ENCODE measurements at places on chromosomes 2 and 18.

DNA sequence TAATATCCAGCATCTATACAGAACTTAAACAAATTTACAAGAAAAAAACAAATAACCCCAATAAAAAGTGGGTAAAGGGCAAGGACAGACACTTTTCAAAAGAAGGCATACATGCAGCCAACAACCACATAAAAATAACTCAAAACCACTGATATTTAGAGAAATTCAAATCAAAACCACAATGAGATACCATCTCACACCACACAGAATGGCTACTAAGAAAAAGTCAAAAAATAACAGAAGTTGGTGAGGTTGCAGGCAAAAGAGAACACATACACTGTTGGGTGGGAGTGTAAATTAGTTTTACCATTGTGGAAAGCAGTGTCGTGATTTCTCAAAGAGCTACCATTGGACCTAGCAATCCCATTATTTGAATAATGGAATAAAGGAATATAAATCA lies 1973.9 kb upstream of the LRRTM1 start:
- DNase-seq: no peak

GRCh38 chr2:31319406-31320175 lies 85.6 kb downstream of the EHD3 start:
- DNase-seq: no peak

DNA sequence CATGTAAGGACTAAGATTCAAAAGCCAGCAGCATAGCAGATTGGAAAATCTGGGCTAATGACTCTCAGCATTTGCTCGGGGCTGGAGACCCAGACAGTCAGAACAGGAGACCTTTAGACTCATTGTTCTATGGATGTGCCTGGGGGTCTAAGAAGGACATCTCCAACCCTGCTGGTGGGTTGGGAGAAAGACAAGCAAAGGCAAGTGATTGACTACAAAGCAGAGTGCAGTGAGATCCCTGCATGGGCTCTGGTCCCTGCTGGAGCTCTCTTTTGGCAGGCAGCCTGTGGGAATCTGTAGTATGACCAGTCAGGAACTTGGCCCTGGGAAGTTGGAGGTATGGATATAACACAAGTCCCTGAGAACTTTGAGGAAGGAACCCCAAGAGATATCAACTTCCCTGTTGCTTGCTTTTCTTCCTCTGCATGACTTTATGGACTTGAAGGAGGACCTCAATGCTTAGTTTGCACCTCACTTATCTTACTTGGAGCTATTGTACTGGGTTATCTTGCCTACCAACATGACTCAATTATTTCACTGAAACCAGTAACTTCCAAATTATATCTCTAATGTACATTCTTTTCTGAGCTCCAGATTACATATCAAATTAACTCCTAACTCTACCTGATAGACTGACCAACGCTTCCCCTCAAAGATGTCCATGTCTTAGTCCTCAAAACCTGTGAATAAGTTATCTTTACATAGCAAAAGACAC lies 236.0 kb downstream of the CYRIA start:
- no peak for DNase-seq

GRCh38 chr18:32040936-32041335 lies 22.3 kb downstream of the RNF125 start:
- no peak for DNase-seq

DNA sequence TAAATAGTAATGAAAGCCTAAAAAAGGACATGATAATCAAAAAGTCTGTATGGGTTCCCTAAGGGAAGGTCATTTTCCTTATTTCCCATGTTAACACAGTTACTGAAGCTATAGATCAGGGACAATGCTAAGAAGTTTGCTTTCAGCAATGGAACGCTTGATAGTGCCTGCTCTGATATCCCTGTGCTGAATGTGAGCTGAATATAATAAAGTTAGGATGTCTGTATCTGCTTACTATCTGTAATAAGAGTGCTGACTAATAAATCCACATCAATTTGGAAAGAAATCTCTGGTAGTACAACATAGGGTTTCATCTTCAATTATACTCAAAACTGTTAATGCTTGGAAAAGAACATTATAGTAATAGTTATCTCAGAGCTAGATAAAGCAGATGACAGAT lies 25.8 kb downstream of the TTC21B start:
- DNase-seq: no peak

DNA sequence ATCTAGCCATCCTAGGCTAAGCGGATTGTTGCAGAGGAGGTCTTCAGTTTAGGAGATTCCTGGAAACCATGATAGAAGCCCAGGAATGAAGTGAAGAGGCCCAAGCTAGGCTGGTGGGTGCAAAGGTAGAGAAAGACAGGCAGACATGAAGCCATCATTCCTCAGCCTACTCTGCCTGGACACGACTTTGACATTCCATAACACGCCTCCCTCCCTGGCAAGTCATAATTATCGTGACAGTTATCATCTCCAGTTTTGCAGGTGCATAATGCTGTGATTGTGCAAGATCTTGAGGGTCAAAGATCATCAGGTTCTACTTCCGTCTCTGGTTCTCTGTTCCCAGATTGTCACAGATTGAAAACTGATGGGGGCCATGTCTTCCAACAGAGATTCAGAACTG lies 15.2 kb upstream of the FZD5 start:
- DNase-seq: peak; percentile 81

DNA sequence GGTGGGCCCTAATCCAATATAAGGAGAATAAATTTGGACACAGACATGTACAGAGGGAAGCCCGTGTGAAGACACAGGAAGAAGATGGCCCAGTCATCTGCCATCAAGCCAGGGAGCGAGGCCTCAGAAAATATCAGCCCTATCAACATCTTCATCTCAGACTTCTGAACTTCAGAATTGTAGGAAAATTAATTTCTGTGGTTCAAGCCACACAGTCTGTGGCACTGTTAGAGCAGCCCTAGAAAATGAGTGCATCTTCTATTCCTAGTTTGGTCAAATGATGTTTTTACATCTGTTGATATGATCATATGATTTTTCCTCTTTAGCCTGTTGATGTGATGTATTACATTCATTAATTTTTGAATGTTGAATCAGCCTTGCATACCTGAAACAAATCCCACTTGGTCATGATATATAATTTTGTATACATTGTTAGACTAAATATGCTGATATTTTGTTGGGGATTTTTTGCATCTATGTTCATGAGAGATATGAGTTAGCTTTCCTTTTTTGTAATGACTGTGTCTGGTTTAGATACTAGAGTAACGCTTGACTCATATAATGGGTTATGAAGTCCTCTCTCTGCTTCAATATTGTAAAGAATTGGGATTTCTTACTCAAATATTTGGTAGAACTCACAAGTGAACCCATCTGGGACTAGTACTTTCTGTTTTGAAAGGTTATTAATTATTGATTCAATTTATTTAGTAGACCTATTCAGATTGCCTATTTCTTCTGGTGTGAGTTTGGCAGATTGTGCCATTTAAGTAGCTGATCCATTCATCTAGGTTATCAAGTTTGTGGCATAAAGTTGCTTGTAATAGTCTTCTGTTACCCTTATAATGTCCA lies 451.4 kb downstream of the EIPR1 start:
- DNase-seq: no peak

DNA sequence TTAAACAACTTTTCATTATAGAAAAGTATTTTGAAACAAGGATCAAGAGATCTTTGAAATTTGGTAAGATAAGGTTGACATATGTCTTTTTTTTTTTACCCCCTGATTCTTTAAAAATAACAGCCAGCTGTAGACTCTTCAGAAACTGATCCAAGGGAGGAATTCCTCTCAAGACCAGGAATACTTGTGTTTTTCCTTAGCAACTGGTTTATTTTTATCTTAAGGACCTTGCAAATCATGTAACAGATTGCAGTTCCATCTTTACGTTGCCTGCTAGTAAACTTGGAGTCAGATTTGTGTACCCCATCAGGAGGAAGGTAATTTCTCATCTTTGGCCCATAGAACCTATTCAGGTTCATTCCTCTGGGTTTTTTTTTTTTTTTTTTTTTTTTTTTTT lies 71.6 kb downstream of the BOLA3 start:
- no peak for DNase-seq

DNA sequence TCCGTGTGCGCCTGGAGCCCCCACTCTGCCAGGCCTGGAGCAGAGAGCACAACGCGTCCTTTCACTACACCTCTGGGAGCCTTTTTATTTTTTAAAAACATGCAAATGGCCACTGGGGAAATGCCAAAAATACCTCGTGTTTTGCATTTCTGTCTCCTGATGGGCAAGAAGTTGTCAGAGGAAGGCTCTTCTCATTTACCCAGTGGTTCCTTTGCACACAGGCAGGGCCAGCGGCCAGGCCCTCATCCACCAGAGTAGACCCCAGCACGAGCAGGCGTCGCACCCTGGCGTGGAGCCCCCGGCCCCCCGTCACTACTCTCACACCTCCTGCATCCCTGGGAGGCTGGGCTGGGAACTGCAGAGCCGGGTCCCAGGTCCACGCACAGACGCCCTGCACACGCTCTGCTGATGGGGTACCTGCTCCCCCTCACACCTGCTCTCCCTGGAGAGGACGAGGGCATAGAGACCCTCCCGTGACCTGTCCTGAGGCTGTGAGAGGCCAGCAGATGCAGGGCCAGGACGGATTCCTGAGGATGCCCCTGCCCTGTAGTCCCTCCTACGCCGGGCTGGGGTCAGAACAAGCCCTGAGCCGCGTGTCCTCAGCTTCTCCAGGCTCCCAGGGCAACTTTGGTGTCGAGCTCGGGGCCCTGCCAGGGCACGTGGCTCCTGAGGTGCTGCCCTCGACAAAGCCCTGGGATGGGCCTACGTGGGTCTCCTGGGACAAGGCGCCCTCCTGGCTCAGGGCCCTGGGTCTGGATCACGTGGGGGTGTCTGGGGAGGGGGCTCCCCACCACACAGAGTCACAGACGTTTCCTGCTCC lies 65.0 kb downstream of the NFATC1 start:
- no peak for DNase-seq

- DNase-seq: no peak
Measured at GRCh38 chr2:181686576-181687185, 6.4 kb upstream of the NEUROD1 start.

DNA sequence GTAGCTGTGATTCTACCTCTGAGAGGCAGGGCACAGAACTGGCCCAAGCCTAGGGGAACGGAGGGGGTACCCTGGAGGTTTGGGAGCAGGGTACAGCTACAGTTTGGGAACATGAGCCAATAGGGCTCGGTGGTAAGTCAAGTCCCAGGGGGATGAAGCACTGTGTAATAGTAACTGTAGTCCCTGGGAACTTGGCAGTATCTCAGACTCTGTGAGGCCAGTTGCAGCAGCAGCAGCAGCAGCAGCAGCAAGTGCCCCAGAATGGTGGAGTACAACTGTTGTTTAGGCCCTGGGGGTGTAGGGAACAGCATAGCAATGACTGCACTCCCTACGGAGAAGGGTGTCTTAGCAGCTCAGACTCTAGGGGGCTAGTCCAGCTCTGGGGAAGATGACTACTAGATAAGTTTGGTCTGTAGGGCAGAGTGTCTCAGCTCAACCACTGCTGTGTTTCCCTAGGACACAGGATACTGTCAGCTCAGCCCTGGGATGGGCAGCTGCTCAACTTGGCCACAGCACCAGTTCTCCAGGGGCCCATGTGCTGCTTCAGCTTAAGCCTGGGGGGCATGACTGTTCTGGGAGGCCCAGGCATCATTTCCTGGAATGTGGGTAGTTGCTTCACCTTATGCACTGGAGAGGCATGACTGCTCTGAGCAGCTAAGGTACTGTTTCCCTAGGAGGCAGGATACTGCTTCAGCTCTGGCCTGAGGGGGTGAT lies 20.5 kb downstream of the CARF start:
- DNase-seq: no peak

- DNase-seq: no peak
Measured at GRCh38 chr2:110131166-110131565, 15.5 kb upstream of the MALL start.

- DNase-seq: no peak
Measured at GRCh38 chr2:136997557-136997956, 232.2 kb downstream of the THSD7B start.

DNA sequence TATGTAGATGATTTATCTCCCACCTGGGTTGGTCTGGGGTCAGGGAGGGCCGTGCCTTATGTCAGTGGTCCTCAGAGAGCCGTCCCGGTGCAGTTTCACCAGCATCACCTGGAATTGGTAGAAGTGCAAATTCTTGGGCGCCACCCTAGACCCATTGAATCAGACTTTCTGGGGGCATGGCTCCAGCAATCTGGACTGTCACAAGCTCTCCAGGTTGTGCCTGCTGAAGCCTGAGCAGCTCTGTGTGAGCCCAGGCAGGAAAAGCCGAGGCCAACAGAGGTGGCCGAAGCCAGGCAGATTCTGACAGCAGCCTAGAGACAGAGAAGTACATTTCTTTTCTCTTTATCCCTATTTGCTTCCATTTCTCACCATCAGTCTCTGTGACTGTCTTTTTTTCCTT lies 98.4 kb upstream of the SEC11C start:
- no peak for DNase-seq

DNA sequence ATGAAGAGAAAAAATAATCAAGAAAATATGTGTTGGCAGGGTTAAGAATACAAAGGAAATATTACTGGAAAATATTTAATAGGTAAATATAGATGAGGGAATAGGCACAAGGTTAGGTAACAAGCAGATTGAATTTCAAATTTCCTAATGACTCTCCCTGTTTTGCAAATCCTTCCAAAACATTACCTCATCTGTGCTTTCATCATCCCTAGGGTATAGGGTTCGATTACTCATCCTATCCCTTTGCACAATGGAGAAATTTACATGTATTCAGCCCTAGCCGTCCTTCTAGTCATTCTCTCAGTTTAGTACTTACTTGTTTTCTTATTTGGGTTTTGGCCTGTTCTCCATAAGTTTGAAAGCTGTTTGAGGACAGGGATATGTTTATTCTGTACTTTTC lies 864.6 kb upstream of the FSHR start:
- DNase-seq: no peak

DNA sequence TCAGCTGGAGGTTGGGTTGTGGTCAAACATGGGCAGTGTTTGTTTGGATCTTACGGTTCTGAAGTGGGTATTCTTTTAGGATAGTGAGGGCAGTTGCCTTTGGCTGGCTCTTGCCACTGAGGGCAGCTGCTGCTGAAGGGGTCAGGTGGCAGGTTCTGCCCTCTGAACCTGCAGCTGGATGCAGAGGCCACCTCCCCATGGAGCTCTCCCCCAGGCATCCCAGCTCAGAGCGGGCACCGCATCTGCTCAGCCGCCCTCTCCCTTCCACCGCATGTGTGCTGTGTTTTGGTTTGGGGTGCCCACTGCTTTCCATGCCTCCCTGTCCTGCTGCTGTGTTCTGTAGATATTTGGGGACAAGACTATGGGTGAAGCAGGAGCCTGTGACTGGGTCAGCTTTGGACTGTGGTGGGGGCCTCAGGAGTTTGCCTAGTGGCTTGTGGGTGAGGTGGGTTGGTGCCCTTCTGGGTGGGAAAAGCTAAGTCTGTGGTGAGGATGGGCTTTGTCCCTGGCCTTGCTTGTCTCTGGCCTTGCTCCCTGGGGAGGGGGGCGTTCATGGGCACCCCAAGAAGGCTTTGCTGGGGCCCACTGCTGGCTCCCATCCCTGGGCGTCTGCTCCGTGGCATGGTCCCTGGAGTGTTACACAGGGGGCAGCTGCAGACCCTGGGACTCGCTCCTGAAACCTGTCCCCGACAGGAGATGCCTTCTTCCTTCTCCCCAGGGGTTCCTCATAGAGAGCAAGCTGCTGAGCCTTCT lies 28.5 kb downstream of the OTOF start:
- no peak for DNase-seq

GRCh38 chr2:164868563-164869419 lies 27.2 kb upstream of the COBLL1 start:
- no peak for DNase-seq

GRCh38 chr2:23241121-23241520 lies 143.9 kb upstream of the KLHL29 start:
- no peak for DNase-seq

GRCh38 chr2:1052771-1053191 lies 102.1 kb downstream of the SNTG2 start:
- no peak for DNase-seq
